ENCODE measurements at places on chromosomes 7 and 10.
A peak's percentile ranks its signal among the peaks of the same experiment; 100 is the strongest.

DNA sequence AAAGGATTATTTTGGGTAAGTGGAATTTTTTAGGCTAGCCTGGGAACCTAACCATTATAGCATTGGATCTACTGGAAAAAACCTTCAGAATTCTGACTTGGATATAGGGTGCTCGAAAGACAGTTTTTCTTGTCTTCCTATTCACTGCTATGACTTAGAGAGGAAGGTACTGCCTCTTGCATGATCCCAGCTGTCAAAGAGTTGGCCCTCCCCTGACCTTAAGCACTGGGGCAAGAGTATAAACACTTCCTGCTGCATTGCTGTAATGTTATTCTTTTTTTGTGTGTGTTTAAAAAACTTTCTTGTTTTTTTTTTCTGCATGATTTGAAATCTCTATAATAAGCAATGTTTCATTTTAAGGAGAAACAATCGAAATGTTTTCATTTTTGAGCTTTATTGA, 113.0 kb downstream of the LRMDA start:
- no peak for DNase-seq

- no peak for DNase-seq
Measured at GRCh38 chr10:86224354-86225102, 142.1 kb downstream of the GRID1 start.

- DNase-seq, result no peak
Measured at GRCh38 chr7:27329909-27330308, 87.3 kb downstream of the EVX1 start.

- DNase-seq, result no peak
Measured at GRCh38 chr7:36726806-36727503, 2.7 kb upstream of the AOAH start.

GRCh38 chr7:144670218-144670617, 165.6 kb downstream of the TPK1 start:
- DNase-seq, result no peak

DNA sequence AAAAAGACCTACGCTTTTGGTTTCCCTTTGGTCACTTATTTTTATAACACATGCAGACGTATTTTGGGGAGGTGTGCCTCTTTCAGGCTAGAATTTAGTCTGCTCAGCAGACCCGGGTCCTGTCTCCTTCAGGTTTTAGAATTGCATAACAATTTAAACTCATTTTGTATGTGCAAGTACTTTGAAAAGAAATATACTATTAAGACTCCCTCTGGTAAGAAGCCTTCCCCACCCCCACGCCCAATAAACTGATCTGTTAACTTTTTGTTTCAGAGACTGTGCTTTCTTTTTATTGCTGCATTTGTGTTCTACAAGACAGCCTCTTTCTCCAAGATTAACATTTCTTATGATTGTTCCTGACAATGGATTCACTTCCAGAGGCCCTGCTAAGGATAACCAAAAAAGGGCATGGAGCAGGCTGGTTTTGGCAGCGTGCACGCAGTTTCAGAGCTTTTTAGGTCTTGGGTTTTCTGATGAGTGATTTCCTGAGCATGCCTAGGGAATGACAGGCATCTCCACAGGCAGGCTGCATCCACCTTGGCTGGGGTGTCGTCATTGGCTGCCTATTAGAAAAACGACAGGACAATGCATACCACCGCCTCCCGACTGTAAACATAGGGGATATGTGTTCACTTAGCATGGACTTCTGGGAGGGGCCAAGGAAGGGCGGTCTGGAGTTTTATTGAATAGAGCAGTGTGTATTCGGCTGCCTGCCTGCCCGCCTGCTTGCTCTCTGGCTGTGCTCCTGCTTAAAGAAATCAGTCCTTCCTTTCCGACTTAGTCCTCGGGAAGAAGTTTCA, at the start of gene CALD1:
Gene CALD1 (plus strand): TSS at position 694 of the 800 bp plus-strand sequence. CDS start 88,100 bp downstream, outside the sequence.
- DNase-seq, result peak; percentile 48

Data from left lobe of liver (tissue), 2 donors.